ENCODE measurements at places on chromosomes 2 and 18. TPM values are rescaled to one million over a fixed set of nuclear protein-coding genes. Genes with fewer than 3 reads are reported as not detected.

GRCh38 chr2:97950329-97951154 is 45.2 kb downstream of the TMEM131 start:
- no peak for DNase-seq
- H3K4me3 ChIP-seq: no peak overlapping the region
- H3K27me3 ChIP-seq: no peaks in the 10 kb centered on the region

DNA sequence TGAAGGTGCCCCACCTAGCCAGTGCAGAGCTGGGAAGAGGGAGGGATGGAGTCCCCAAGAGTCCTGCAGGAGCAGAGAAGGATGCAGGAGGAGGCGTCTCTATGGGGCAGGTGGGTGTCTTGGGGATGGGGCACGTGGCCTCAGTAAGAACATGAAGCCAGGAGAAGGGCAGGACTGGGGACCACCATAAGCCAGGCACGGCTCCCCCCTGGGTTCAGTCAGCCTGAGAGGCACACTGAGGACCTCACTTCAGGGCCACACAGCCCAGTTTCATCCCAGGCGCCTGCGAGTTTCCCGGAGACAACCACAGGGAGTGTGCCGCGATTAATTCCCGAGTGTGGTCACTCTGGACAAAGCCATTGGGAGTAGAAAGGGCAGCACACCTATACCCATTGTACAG is 120.3 kb downstream of the GYPC start:
- H3K36me3 ChIP-seq: no peaks in the 10 kb centered on the region
- H3K4me1 ChIP-seq: peaks cover 18% of the 10 kb centered on the region
- no peak overlapping the region for H3K27ac ChIP-seq
- H3K27me3 ChIP-seq: peaks cover 5% of the 10 kb centered on the region
- no peak for DNase-seq

- no peaks in the 10 kb centered on the region for H3K4me1 ChIP-seq
- no peak overlapping the region for H3K4me3 ChIP-seq
- DNase-seq: no peak
Measured at GRCh38 chr2:153416071-153416470, 62.5 kb downstream of the RPRM start.

The SERPINB11 gene
- not detected for polyA plus RNA-seq

The MAPK4 gene
- polyA plus RNA-seq: 1.8 TPM

DNA sequence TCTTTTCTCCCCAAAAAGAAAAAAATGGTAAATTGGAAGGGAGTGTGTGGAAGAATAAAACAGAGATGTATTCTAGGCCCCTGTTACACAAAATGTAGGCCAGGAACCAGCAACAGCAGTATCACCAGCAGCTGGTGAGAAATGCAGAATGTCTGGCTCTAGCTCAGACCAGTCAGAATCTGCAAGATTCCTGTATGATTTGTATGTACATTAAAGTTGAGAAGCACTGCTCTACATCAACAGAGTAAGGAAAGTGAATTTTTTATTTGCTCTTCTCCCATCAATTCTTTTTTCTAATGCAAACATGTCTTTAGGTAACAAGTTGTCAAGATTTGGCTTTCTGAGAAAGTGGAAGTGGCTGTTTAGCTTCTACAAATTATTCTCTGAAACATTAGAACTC is 235.4 kb upstream of the FANCL start:
- no peaks in the 10 kb centered on the region for H3K36me3 ChIP-seq
- no peaks in the 10 kb centered on the region for H3K27me3 ChIP-seq
- H3K4me3 ChIP-seq: no peak overlapping the region
- H3K4me1 ChIP-seq: no peaks in the 10 kb centered on the region
- H3K27ac ChIP-seq: no peak overlapping the region

The GALR1 gene
- 0.08 TPM for polyA plus RNA-seq

Measured in left lung (tissue), 14 donors.